ENCODE measurements at places on chromosomes 5 and 9.

DNA sequence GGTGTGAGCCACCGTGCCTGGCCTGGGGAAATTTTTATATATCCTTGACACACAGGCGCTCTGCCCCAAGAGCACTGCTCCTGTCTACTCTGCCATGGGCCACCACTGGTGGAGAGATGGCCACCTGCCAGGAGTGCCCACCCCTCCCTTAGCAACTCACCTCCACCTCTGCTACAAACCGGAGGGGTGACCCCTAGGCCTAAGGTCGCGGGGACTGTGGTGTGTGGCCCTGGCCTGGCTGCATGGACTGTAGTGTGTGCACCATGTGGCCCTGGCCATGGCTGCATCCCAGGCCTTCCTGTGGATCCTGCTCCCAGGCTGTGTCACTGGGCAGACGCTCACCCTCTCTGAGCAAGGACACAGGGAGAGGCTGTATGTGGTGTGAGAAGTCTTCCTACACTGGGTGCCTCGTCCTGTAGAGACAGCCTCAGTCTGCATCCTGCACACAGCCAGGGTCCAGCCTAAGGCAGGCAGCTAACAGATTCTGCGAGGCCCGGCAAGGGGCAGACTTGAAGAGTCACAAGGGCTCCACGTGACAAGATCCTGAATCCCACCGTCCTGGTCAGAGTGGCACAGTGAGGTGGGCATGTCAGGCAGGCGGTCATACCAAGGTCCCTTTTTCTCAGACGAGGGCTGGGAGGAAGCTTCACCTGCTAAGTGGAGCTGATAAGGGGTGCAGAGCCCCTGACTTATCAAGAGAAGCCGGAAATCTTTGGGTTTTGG is 10.3 kb downstream of the NINJ1 start:
- H3K4me1 ChIP-seq, result peaks cover 10% of the 10 kb centered on the region
- H3K27me3 ChIP-seq, result no peaks in the 10 kb centered on the region
- H3K36me3 ChIP-seq, result peaks cover 18% of the 10 kb centered on the region
- H3K27ac ChIP-seq, result peak overlapping the region; percentile 9
- DNase-seq, result no peak

DNA sequence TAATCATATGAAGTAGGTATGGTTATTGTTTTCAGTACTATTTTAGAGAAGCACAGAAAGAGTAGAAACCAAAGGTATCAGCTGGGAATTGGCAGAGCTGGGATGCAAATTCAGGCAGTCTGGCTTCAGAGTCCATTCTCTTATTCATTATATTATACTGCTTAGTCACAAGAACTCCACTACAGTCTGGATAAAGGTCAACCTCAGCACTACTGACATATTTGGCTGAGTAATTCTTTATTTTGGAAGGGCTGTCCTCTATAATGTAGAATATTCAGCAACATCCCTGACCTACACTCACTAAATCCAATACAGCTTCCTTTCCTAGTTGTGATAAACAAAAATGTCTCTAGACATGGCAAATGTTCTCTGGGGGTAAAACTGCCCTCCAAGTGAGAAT is 37.6 kb downstream of the PTGER4 start:
- H3K27me3 ChIP-seq, result no peaks in the 10 kb centered on the region
- H3K27ac ChIP-seq, result no peak overlapping the region
- no peaks in the 10 kb centered on the region for H3K4me1 ChIP-seq
- no peak overlapping the region for H3K4me3 ChIP-seq
- H3K36me3 ChIP-seq, result peaks cover 8% of the 10 kb centered on the region

- H3K27me3 ChIP-seq, result no peaks in the 10 kb centered on the region
- H3K27ac ChIP-seq, result no peak overlapping the region
- no peak for DNase-seq
- H3K4me1 ChIP-seq, result no peaks in the 10 kb centered on the region
- H3K36me3 ChIP-seq, result peaks cover 34% of the 10 kb centered on the region
Measured at GRCh38 chr5:134837530-134838181, 8.1 kb upstream of the C5orf24 start.

DNA sequence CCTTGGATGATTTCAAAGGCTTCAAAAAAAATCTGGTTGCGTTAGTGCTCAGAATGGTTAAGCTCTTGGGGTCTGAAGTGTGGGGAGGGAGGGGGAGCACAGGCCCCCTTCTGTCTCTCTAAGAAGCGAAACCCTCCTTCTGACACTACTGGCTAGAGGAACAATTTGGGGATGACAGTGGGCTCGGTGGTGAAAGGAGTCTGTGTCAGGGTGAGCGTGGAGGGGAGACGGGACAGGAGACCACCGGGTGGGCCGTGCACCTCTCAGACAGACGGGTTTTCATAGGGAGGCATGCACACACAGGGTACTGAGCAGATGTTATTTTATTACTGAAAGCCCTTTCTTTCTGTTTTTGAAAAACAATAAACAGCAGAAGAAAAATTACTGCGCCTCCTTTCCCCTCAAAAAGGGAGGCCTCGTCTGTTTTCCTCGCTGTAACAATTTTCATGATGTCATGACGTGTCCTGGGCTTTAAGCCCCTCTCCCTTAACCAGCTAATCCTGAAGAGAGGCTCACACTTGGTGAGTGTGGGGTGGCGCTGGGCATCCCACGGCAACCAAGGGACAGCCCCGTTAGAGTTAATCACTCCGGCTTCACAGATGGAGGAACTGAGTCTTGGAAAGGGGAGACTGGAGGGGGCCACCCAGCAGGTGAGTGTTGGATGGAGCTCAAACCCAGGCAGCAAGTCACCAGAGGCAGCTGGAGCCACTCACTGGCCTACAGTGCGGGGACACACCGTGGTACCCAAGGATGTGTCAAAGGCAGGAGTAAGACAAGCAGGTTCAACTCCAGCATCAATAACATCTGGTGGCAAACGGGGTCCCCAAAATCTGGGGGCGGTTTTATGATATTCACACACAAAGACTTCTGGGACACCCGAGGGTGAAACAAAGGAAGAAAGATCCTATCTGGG is 53.4 kb downstream of the PTCH1 start:
- peaks cover 35% of the 10 kb centered on the region for H3K4me1 ChIP-seq
- no peaks in the 10 kb centered on the region for H3K36me3 ChIP-seq
- no peak overlapping the region for H3K27ac ChIP-seq
- no peaks in the 10 kb centered on the region for H3K27me3 ChIP-seq
- H3K4me3 ChIP-seq, result peak overlapping the region; percentile 49

GRCh38 chr5:138927544-138927943 is 52.4 kb upstream of the LRRTM2 start:
- no peaks in the 10 kb centered on the region for H3K4me1 ChIP-seq
- DNase-seq, result no peak
- no peak overlapping the region for H3K4me3 ChIP-seq
- no peak overlapping the region for H3K27ac ChIP-seq

DNA sequence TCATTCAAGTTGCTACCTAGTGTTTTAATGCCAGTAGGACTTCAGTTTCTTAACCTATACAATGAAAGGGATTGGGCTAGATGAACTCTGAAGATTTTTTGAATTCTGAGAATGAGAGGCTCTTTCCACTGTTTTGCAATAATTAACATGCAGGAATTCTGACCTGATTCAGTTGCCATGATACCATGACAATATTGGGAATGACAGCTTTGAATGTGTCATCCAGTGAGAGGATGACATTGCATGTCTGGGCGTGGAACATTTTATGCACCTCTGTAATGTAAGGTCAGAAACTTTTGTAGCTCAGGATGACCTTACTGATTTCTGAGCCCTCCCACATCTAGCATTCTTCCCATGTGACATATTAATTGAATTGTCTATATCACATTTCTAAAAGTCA is 30.6 kb upstream of the SPINK5 start:
- H3K4me1 ChIP-seq, result no peaks in the 10 kb centered on the region
- no peaks in the 10 kb centered on the region for H3K27me3 ChIP-seq
- H3K36me3 ChIP-seq, result no peaks in the 10 kb centered on the region
- no peak overlapping the region for H3K27ac ChIP-seq

GRCh38 chr9:93308676-93309075 is 124.7 kb downstream of the WNK2 start:
- DNase-seq, result no peak
- no peak overlapping the region for H3K27ac ChIP-seq
- peaks cover 16% of the 10 kb centered on the region for H3K27me3 ChIP-seq
- no peaks in the 10 kb centered on the region for H3K36me3 ChIP-seq
- H3K4me3 ChIP-seq, result no peak overlapping the region
